Activated T-helper 9 cell treated with anti-CD3 and anti-CD28 coated beads, Interleukin-2, amount 50 U/mL, for 16 hours (primary cell): ENCODE measurements at places on chromosomes 16 and 17.

DNA sequence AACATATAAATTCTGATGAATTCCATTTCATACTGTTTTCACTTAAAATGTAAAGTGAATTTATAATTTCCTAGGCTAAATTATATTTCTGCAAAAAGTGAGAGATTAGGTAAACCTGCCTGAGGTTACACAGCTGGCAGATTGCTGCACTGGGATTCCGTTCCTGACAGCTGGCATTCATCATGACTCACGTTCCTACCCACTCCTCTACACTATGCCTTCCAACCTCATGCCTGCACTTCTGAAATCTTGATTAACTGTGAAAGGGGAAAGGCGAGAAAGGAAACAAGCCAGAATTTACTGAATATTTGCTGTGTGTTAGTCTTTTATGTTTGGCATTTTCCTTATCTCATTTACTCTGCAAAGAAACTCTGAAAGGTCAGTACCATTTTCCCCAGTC is 73.3 kb upstream of the MON1B start:
- no peak for DNase-seq

- DNase-seq = no peak
Measured at GRCh38 chr17:57488856-57489255, 232.5 kb downstream of the MSI2 start.

- DNase-seq = peak; percentile 49
Measured at GRCh38 chr17:76000016-76000754, 470 bp upstream of the CDK3 start.

DNA sequence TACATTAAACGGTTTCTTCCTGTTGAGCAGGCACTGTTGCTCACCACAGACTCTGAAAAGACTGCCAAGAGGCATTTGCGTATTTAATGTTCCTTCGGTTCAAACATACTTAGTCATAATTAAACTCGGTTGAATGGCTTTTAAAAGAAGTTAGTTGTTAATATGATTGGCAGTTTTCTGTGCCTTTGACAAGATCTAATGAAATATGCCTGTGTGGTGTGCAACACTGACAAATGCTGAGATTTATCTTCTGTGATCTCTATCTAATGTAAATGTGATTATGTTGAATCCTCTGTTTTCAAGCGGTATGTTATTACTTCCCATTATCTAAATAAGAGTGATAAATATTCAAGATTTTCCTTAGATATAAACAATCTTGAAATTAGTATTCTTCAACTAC is 1046.6 kb downstream of the CDH8 start:
- no peak for DNase-seq

DNA sequence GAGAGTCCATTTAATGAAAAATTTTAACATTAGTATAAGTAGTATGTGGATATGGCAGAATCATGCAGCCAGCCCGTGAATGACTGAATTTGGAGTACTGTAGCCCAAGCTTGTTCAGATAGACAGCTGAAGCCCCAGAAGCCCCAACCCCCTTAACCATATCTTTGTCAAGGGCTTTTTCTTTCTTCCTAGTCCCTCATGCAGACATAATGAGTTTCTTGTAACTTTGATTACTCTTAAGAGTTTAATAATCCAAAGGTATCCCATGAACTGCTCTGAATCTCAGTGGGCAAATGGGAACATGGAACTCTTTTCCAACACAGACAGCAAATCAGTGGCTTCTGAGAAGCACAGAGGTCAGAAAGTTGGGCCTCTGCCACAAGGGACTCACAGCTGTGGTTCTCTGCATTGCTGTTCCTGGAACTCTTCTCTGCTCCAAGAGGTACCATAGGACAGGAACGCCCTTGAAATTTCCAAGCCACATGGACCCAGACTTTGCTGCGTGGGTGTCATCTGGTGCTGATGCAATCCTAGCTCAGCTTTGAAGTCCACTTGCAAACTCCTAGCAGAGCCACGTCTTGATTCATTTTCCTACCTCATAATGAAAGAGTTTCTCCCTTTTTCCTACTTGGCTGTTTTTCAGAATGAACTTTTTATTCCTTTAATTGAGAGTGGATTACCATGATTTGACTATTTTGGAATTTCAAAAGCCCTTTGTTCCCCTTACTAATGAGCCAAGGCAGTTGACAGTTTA is 18.1 kb downstream of the LYRM1 start:
- no peak for DNase-seq

- no peak for DNase-seq
Measured at GRCh38 chr16:15415511-15415985, 18.8 kb upstream of the BMERB1 start.

- DNase-seq = no peak
Measured at GRCh38 chr16:53542283-53542682, 39.3 kb upstream of the AKTIP start.

- DNase-seq = no peak
Measured at GRCh38 chr17:80751070-80751945, 206.7 kb downstream of the RPTOR start.

DNA sequence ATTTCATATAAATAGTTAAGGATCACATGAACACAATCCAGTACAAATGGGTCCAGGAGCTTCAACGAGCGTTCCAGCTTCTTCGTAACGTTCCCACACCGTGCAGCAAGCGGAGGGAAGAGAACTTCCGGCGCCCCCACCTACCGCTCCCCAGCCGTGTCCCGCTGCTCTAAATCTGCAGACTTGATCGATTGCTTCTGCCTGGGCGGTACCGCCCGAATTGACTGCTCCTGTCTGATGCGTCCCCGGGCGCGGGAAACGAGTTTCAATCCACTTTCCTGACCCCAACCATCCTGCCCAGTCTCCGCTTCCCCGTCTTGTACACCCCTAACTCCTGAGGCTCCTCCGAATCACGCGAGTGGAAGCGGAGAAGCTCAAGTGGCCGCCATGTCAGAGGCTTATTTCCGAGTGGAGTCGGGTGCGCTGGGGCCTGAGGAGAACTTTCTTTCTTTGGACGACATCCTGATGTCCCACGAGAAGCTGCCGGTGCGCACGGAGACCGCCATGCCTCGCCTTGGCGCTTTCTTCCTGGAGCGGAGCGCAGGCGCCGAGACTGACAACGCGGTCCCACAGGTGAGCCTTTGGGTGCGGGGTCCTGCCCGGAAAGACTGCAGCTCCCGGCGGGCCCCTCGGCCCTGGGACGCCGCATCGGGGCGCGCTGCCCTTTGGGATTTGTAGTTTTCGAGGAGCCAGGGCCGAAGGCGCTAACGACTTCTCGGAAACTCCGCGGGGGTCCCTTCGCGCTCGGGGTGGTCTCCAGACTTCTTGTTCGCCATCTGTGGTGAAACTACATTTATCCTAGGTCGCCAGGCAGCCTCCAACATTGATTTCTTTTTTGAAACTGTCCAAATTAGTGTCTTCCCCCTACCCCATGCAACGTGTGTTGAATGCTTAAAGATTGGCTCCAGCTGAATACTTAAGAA is at the start of gene GINS3:
GINS3 (plus strand) TSS at position 257 of the 923 bp plus-strand sequence; CDS start at position 388, 131 bp downstream.
- peak; percentile 67 for DNase-seq

- no peak for DNase-seq
Measured at GRCh38 chr17:51064061-51064735, 56.5 kb downstream of the SPAG9 start.

GRCh38 chr16:86411897-86412296 is 98.4 kb upstream of the FOXF1 start:
- DNase-seq = no peak

DNA sequence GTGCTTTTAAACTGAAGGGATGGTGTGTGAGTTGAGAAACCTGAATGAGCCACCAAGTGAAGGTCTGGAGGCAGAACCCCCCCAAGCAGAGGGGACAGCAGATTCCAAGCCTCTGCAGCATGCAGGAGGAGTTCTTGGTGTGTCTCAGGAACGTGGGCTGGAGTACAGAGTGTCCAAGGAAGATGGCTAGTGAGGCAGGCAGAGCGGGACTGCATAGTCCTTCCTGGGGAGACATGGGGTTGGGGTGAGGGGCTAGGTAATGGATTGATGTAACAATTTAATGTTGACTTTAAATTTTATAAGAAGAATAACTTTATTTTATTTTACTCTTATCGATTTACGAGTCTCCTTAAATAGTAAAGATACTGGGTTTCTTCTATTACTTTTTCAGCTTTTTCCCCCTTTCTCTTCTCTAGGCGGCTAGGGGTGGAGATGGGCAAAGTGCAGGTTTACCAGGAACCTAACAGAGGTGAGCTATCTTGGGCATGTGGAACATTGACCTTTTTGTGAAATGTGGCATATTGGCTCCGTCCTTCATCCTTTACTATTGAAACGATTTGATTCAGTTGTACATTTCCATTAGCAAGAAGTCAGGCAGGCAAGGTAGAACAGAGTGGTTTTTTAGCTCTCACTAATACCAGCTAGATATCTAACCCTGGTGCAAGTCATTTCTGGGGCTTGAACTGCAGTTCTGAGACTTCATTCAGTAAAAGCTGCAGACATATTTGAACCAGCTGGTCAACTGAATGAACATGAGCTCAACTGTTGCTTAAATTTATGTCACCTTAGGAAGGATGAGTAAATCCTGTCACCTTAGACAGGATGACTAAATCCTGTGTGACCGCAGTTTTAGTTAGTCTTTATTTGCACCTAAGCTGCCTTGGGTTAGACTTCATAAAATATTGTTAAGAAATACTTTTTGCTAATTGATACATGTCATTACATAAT is 9.2 kb downstream of the PRPSAP2 start:
- DNase-seq = no peak

DNA sequence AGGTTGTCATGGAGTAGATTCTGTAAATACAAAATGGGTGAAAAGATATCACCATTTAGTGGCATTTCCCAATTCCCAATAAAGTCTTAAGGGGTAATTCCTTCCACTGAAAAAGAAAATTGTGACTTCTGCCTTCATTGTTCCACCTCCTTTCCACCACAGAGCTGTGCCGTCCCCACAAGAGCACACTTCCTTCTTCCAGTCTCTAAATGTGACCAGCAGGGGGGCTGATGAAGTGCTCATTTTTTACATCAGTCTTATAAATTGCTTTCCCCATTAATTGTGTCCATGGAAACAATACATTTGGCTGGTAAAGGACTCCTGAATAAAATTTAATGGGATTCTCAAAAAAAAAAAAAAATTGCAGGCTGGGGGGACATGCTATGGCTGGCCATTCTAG is 260.8 kb upstream of the PSMD7 start:
- no peak for DNase-seq

- no peak for DNase-seq
Measured at GRCh38 chr17:62791767-62792446, 16.2 kb downstream of the MARCHF10 start.

GRCh38 chr17:42311240-42312034 is 23.1 kb downstream of the STAT5A start:
- DNase-seq = no peak

GRCh38 chr16:10558746-10559641 is 21.4 kb downstream of the EMP2 start:
- no peak for DNase-seq

DNA sequence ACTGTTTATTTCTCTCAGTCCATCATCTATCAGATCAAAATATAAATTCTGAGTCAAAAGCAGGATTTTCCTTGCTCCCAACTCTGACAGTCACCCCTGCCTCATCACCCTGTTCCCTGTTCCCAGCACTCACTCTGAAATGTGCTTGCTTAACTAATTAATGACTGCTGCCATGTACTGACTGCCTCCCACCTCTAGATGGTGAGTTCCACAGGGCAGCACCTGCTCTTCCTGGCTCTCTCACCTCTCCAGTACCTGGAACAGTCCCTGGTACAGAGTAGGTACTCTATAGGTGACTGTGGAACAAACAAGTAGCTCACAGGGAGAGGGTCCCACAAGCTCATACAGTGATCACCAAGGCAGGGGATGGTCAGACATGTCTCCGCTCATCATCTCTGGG is 114.3 kb upstream of the C16orf82 start:
- no peak for DNase-seq

DNA sequence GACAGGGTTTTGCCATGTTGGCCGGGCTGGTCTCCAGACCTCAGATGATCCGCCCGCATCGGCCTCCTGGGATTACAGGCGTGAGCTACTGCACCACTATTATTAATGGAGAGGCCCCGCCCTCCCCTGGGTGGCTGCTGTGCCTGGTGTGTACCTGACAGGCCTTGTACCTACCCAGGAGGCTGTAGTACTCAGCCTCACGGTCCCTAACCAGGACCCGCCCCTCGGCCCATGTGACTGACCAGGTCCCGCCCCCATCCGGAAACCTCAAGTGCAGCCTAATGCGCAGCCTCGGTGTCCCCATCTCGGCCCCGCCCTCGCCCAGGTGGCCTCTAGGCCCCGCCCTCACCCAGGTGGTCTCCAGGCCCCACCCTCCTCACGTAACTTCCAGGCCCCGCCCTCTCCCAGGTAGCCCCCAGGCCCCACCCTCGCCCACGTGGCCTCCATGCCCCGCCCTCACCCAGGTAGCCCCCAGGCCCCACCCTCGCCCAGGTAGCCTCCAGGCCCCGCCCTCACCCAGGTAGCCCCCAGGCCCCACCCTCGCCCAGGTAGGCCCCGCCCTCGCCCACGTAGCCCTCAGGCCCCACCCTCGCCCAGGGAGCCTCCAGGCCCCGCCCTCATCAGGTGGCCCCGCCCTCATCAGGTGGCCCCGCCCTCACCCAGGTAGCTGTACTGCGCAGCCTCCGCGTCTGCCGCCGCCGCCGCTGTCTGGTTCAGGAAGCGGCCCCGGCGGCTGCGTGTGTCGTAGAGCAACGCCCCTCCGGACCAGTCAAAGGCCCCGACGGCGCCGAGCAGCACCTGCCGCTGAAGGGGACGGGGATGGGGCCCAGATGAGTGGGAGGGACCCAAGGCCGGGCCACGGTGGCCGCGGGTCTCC is 31.0 kb downstream of the HASPIN start:
- DNase-seq = peak; percentile 57

DNA sequence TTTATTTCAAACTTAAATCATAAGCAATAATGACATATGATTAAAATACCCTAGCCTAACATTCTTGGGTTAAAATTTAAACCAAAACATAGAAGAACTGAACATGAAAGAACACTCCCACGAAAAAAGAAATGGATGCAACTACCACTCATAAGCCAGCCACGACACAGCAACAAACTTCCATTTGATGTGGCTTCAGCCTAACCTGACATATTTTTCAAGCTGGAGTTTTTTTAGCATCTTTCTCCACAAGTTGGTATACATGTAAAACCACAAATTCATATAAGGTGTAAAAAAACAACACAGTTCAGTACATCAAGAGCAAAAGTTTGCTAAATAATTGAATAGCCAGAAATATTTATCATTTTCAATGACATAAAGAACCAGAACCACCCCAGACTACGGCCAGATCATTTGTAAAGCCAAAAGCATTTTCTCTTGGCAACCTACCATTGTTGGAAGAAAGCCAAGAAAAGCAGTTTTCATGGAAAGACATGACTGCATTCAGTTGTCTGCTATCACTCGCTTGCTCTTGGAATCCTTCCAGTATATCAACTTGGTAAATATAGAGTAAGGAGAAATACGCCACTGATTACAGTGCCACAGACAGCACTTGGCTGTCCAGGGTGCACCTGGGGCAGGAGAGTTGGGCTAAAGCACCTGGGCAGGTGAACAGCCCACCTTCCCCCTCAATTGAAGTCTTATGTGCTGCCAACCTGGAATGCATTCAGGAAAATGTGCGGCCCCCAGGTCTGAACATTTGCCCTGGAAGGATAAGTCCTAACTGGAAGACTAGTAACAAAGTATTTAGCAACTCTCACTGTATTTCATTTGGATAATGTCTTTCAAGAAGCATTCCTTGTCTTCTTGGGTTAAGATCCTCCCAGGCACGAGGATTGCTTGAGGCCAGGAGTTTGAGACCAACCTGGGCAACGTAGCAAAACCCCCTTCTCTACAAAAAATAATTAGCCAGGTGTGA is 60.5 kb downstream of the CREBBP start:
- DNase-seq = no peak
